Activated CD4-positive, alpha-beta T cell treated with anti-CD3 and anti-CD28 coated beads for 36 hours (primary cell): ENCODE measurements at places on chromosomes 2 and 18.

DNA sequence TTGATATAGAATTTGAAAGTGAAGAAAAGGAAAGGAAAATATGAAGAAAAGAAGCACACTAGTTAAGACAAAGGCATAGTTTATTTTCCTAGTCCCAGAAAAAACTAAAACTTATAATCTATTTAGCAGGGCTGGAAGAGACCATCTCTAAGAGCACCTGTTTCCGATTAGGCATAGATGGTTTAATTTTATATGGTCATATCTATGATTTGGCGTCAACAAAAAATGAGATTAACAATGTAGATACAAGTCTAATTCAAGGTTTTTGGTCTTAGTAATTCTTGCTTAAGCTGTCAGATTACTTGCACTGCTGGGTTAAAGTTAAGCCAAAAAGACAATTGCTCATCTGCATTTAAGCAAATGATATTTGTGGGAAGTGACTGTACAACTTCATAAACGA is 502.5 kb upstream of the FSHR start:
- H3K4me1 ChIP-seq, result no peaks in the 10 kb centered on the region
- H3K27me3 ChIP-seq, result no peaks in the 10 kb centered on the region
- H3K4me3 ChIP-seq, result no peak overlapping the region

DNA sequence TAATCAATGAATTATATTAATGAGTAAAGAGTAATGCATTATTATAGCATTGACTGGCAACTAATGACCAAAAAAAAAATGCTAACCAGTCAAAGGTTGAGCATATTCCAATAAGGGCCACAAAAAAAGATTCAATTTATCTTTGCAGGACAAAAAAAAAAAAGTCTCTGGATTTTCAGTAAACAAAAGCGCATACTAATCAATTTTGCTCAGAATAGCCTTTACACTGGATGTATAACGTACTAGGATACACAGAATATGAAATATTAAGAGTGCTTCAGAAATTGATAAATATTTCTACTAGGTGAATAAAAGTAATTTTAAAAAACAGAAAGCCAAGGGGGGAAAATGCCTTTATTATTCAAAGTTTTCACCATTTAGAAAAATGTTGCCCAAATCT is 74.4 kb downstream of the NBAS start:
- H3K27me3 ChIP-seq, result no peaks in the 10 kb centered on the region
- H3K4me3 ChIP-seq, result no peak overlapping the region
- H3K4me1 ChIP-seq, result no peaks in the 10 kb centered on the region
- no peak overlapping the region for H3K27ac ChIP-seq

- no peak for DNase-seq
- no peaks in the 10 kb centered on the region for H3K36me3 ChIP-seq
- no peak overlapping the region for H3K27ac ChIP-seq
- no peaks in the 10 kb centered on the region for H3K4me1 ChIP-seq
- H3K27me3 ChIP-seq, result peaks cover 2% of the 10 kb centered on the region
Measured at GRCh38 chr2:137975280-137976271, 11.3 kb downstream of the HNMT start.

GRCh38 chr2:71380665-71381064 is 49.1 kb downstream of the ZNF638 start:
- H3K27ac ChIP-seq, result no peak overlapping the region
- H3K36me3 ChIP-seq, result peaks cover 52% of the 10 kb centered on the region
- H3K27me3 ChIP-seq, result no peaks in the 10 kb centered on the region
- H3K4me1 ChIP-seq, result peaks cover 6% of the 10 kb centered on the region
- no peak for DNase-seq
- H3K4me3 ChIP-seq, result no peak overlapping the region
